Pancreas (tissue), 10 donors: ENCODE measurements at places on chromosomes 3 and 15. TPM values are rescaled to one million over a fixed set of nuclear protein-coding genes. Genes with fewer than 3 reads are reported as not detected.

Gene GOLGA8S
- polyA plus RNA-seq = 0.21 TPM

Gene CPEB1
- 2.9 TPM for polyA plus RNA-seq

Gene SLC9C1
- polyA plus RNA-seq = 0.07 TPM

Gene CLRN1
- polyA plus RNA-seq = not detected

Gene MESP2
- polyA plus RNA-seq = not detected

Gene CDHR4
- polyA plus RNA-seq = not detected

Gene HGD
- polyA plus RNA-seq = 13.5 TPM

Gene SPATA12
- polyA plus RNA-seq = not detected

Gene MYO5C
- polyA plus RNA-seq = 12.7 TPM

Gene SLC22A13
- polyA plus RNA-seq = 0.05 TPM

Gene ANKRD34C
- 0.11 TPM for polyA plus RNA-seq

Gene OSTN
- not detected for polyA plus RNA-seq

Gene IL5RA
- polyA plus RNA-seq = 0.15 TPM

Gene ZNF717
- 3.9 TPM for polyA plus RNA-seq

Gene NDUFB5
- polyA plus RNA-seq = 43.7 TPM

Gene PHLDB2
- polyA plus RNA-seq = 22.6 TPM
